Mesenchymal stem cell (in vitro differentiated cells and primary cell): ENCODE measurements at places on chromosomes 1 and 21.

- H3K4me3 ChIP-seq, result no peak overlapping the region
- no peak overlapping the region for H3K27ac ChIP-seq
- no peak for DNase-seq
- H3K36me3 ChIP-seq, result no peaks in the 10 kb centered on the region
- peaks cover 14% of the 10 kb centered on the region for H3K27me3 ChIP-seq
- H3K4me1 ChIP-seq, result peaks cover 2% of the 10 kb centered on the region
Observed at GRCh38 chr1:248904437-248905216, 1.4 kb upstream of the PGBD2 start.

- H3K36me3 ChIP-seq, result no peaks in the 10 kb centered on the region
- no peak for DNase-seq
- H3K4me3 ChIP-seq, result peak overlapping the region; percentile 18
- H3K4me1 ChIP-seq, result peaks cover 32% of the 10 kb centered on the region
- no peak overlapping the region for H3K27ac ChIP-seq
- H3K27me3 ChIP-seq, result peaks cover 21% of the 10 kb centered on the region
Observed at GRCh38 chr1:20723537-20724363, 5.9 kb upstream of the KIF17 start.

DNA sequence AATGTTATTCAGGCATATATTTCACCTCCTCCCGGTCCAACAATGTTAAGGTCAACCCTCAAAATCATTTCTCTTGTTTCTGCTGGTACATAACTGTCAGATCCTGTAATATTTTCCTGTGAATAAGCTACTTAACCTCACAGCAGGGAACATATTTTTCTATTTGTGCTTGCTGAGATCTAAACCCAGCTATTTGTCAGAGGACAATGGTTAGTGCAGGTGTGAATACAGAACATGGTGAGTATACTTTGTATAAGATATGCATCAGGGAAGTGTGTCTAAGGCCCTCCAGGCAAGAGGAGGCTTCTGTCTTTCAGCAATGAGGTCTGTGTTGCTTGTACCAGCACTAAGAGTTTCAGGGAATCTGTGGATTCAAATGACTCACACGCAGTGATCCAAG is 970.6 kb downstream of the NCAM2 start:
- no peaks in the 10 kb centered on the region for H3K4me1 ChIP-seq
- no peaks in the 10 kb centered on the region for H3K36me3 ChIP-seq
- no peaks in the 10 kb centered on the region for H3K27me3 ChIP-seq

GRCh38 chr1:80579055-80579454 is 1221.7 kb upstream of the ADGRL2 start:
- no peaks in the 10 kb centered on the region for H3K27me3 ChIP-seq
- no peaks in the 10 kb centered on the region for H3K4me1 ChIP-seq
- no peak overlapping the region for H3K27ac ChIP-seq
- no peaks in the 10 kb centered on the region for H3K36me3 ChIP-seq
- no peak for DNase-seq

DNA sequence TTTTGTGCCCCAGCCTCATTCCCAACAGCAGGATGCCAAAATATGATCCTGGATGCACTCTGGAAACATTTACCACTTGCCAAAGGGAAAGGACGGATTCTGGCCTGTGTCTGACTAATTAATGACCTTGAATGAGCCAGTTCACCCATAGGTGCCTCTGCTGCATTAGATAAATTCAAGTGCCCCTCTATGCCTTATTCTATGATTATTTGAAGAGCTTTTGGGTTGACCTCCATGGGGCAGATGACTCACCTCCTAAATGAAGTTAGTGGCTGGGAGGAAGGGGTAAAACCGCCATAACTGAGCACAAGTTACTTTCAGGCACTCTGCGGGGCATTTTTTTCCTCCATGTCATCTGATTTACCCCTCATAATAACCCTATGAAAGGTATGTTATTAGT is 98.1 kb downstream of the CLIC6 start:
- H3K27ac ChIP-seq, result no peak overlapping the region
- no peaks in the 10 kb centered on the region for H3K27me3 ChIP-seq
- no peak for DNase-seq
- H3K36me3 ChIP-seq, result no peaks in the 10 kb centered on the region
- no peaks in the 10 kb centered on the region for H3K4me1 ChIP-seq

DNA sequence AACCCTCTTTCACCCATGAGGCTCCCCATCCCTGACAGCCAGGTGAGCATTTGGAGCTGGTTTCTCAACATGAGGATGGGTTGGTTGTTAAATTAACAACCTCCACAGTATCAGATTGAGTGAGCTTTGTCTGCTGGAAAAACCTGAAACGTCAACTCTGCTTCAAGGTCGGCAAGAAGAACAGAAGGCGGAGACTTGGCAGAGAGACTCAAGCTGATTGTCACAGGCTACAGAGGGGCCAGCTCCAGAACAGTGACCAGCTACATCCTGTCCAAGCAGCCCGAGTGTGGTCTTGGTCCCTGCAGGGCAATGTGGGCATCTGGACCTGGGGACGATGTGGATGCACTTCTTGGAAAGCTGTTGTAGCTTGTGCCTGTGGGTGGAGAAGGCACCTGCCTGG is 36.6 kb upstream of the TMEM51 start:
- DNase-seq, result no peak
- H3K36me3 ChIP-seq, result no peaks in the 10 kb centered on the region
- H3K4me1 ChIP-seq, result peaks cover 8% of the 10 kb centered on the region
- peaks cover 50% of the 10 kb centered on the region for H3K27me3 ChIP-seq

- H3K36me3 ChIP-seq, result no peaks in the 10 kb centered on the region
- DNase-seq, result no peak
- H3K4me1 ChIP-seq, result no peaks in the 10 kb centered on the region
- peaks cover 3% of the 10 kb centered on the region for H3K27me3 ChIP-seq
Observed at GRCh38 chr1:75292013-75292412, 157.8 kb downstream of the LHX8 start.

DNA sequence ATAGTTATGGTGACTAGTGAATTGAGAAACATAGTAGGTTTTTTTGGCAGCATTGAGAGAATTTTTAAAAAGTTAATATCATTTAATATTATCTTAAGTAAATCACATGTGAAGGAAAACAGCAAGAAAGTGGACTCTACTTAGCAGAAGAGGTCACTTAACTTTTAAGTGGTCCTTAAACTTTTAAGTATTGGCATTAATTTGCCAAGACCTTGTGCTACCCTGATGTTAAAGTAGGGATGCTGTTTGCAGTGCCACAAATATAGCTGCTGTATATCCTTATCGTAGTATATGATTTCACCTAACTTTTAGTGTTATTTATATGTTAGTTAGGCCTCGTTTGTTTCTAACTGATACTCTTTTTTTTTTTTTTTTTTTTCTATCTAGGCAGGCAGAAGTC is 40.2 kb downstream of the SMG7 start:
- DNase-seq, result no peak

GRCh38 chr1:202034683-202035462 is 24.5 kb downstream of the ELF3 start:
- H3K27me3 ChIP-seq, result no peaks in the 10 kb centered on the region
- no peaks in the 10 kb centered on the region for H3K36me3 ChIP-seq
- peak; percentile 97 for DNase-seq
- H3K4me3 ChIP-seq, result no peak overlapping the region
- H3K27ac ChIP-seq, result peak overlapping the region; percentile 92

GRCh38 chr1:15152318-15153183 is 996 bp upstream of the TMEM51 start:
- peaks cover 50% of the 10 kb centered on the region for H3K27me3 ChIP-seq
- DNase-seq, result peak; percentile 93
- peak overlapping the region; percentile 84 for H3K4me3 ChIP-seq
- H3K4me1 ChIP-seq, result peaks cover 31% of the 10 kb centered on the region

DNA sequence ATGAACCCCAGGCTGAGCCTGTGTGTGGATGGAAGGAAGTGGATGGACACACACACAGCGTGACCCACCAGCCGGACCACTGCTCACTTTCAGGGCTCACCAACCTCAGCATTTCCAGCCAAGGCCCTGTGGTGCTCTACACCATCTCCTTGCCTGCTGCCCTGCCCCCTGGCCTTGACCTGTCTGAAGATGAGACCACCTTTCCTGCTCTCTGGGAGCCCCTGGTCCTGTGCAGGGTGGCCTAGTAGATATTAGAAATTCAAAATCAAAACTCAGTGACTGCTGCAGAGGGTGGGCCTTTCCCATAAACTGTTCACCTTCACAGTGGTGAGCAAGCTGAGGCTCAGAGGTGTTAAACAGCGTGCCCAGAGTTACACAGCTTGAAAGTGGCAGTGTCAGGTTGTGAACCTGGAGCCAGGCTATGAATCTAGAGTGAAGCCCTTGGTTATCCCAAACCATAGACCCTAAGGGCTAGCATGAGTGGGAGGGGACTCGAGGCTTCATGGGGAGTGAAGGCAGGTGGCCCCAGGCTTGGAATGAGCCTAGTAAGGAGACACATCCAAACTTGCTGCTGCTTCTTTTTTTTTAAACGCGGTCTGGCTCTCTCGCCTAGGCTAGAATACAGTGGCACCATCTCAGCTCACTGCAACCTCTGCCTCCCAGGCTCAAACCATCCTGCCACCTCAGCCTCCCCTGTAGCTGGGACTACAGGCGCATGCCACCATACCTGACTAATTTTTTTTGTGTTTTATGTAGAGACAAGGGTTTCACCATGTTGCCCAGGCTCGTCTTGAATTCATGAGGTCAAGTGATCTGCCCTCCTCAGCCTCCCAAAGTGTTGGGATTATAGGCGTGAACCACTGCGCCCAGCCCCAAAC is 41.5 kb downstream of the MAN1C1 start:
- no peaks in the 10 kb centered on the region for H3K27me3 ChIP-seq
- no peak overlapping the region for H3K4me3 ChIP-seq
- no peak for DNase-seq
- H3K4me1 ChIP-seq, result peaks cover 2% of the 10 kb centered on the region
- H3K36me3 ChIP-seq, result peaks cover 3% of the 10 kb centered on the region

GRCh38 chr1:72283022-72283306 is 625 bp upstream of the NEGR1 start:
- H3K27me3 ChIP-seq, result no peaks in the 10 kb centered on the region
- peak overlapping the region; percentile 100 for H3K27ac ChIP-seq
- H3K4me3 ChIP-seq, result peak overlapping the region; percentile 97
- no peaks in the 10 kb centered on the region for H3K36me3 ChIP-seq

GRCh38 chr1:205827623-205828022 is 14.6 kb upstream of the SLC41A1 start:
- H3K4me3 ChIP-seq, result no peak overlapping the region

DNA sequence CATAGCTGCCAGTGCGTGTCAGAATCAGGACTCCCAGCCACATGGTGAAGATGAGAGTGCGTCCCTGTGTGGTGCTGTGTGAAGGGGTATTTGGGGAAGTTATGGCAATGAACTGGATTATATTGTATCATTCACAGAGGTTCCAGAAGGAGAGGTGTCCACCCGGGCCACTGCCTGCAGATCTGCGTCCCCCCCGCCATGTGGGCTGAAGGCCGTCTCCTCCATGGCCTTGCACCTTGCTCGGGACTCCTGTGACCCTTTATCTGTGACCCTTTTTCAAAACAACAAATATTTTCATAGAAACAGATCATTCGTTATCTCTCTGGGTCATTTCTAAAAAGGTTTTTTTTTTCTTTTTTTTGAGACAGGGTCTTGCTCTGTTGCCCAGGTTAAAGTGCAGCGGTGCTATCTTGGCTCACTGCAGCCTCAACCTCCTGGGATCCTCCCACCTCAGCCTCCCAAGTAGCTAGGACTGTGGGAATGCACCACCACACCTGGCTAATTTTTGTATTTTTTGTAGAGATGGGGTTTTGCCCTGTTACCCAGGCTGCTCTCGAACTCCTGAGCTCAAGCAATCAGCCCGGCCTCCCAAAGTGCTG is 120.2 kb upstream of the ERRFI1 start:
- peaks cover 9% of the 10 kb centered on the region for H3K4me1 ChIP-seq
- H3K27me3 ChIP-seq, result no peaks in the 10 kb centered on the region
- no peak overlapping the region for H3K4me3 ChIP-seq
- DNase-seq, result no peak
- no peaks in the 10 kb centered on the region for H3K36me3 ChIP-seq

- no peaks in the 10 kb centered on the region for H3K27me3 ChIP-seq
- no peak overlapping the region for H3K4me3 ChIP-seq
- peak; percentile 46 for DNase-seq
- H3K27ac ChIP-seq, result no peak overlapping the region
- H3K36me3 ChIP-seq, result peaks cover 16% of the 10 kb centered on the region
Observed at GRCh38 chr1:52281518-52281917, 84.5 kb downstream of the CC2D1B start.

DNA sequence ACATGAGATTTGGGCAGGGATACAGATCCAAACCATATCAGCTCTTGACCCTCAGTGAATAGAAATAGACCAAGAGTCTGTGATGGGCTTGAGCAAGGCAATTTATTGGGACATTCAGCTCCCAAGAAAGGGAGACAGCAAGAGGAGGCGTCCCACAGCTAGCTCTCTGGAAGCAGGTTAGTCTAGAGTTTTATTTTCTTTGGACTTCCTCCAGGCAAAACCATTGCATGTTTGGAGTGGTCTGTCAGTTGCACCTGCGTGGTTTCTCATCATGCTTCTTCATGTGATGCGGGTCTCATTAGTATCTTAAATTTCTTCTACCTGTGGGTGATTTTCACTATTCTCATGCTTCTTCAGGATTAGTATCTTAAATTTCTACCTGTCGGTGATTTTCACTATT is 1530.6 kb downstream of the PLA2G4A start:
- H3K4me3 ChIP-seq, result no peak overlapping the region
- no peaks in the 10 kb centered on the region for H3K36me3 ChIP-seq
- DNase-seq, result no peak
- no peaks in the 10 kb centered on the region for H3K27me3 ChIP-seq
- H3K27ac ChIP-seq, result no peak overlapping the region
- H3K4me1 ChIP-seq, result no peaks in the 10 kb centered on the region

DNA sequence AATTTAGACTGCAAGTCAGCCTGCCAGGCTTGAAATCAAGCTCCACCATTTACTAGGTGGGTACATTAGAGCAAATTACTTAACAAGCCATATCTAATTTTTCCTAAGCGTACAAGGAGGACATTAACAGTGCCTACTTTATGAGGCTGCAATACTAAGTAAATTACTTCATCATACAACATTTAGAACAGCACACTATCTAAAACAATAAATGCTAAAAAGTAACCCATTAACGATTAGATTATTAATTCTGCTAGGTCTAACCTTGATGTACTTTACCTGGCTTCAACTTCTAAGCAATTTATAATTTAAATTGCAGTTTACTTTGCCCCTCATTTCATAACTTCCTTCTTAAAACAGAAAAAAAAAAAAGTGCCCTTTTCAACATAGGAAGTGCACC is 1155.6 kb upstream of the NCAM2 start:
- H3K36me3 ChIP-seq, result no peaks in the 10 kb centered on the region
- no peaks in the 10 kb centered on the region for H3K27me3 ChIP-seq
- no peak overlapping the region for H3K4me3 ChIP-seq
- no peak overlapping the region for H3K27ac ChIP-seq
- no peaks in the 10 kb centered on the region for H3K4me1 ChIP-seq
